ENCODE measurements at places on chromosomes 5 and 9.

GRCh38 chr9:70806875-70807274 lies 314.5 kb downstream of the TRPM3 start:
- DNase-seq, result no peak

GRCh38 chr5:149216496-149216895 lies 55.2 kb upstream of the AFAP1L1 start:
- DNase-seq, result no peak

- DNase-seq, result no peak
Measured at GRCh38 chr5:134491841-134492442, 33.5 kb upstream of the JADE2 start.

DNA sequence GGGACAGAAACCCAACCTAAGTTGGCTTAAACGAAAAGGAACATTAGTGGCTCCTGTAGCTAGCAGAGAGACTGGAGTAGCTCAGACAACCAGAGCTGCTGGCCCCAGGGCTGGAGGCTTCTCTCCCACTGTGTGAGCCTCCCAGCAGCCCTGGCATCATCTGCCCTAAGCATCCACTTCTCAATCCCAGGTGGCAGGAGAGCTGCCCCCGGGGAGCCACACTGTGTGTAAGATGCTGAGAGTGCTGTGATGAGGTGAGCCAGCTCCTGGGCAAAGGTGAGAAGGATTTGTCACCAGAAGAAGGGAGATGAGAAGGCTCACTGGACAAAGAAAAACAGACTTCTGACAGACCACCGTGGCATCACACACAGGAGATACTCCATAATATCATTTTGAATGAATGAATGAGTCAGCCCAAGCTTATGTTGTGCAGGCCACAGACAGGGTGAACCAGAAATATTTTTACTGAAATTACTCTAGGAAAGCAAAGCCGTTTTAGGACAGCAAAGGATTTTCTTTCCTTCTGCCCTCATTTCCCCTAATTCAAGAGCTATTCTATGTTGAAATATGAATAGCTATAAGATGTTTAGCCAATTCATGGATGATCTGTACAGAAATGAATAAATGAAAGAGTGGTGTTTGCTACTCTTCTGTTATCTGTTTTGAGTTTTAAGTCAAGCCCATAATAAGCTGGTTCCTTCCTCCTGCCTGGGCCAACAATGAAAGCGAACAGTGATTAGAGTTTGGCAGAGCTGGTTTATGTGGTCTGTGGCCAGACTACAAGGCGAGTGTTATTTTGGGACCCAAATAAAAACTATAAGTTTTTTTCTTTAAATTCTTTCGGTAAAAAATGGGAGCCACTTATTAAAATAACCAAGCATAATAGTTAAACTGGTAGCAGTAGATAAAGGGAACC lies 57.4 kb upstream of the ECM2 start:
- DNase-seq, result no peak

DNA sequence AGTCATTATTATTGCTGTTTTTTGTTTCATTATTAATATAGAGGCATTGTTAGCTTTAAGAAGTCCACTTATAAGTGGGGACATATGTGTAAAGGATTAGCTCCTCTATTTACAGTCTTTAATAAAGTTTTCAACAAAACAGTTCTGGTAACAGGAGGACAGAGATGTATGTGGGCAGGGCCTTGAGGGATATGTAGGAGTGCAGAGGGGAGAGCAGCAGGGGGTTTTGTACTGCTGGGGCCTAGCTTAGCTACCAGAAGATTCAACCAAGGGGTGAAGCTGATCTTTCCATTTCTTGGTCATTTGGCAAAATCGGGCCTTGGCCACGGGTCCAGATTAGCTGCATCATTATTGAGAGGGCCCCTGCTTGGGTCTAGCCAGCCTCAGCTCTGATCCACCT lies 89.9 kb downstream of the PPARGC1B start:
- no peak for DNase-seq

GRCh38 chr5:878125-878524 lies 14.5 kb downstream of the BRD9 start:
- DNase-seq, result no peak

DNA sequence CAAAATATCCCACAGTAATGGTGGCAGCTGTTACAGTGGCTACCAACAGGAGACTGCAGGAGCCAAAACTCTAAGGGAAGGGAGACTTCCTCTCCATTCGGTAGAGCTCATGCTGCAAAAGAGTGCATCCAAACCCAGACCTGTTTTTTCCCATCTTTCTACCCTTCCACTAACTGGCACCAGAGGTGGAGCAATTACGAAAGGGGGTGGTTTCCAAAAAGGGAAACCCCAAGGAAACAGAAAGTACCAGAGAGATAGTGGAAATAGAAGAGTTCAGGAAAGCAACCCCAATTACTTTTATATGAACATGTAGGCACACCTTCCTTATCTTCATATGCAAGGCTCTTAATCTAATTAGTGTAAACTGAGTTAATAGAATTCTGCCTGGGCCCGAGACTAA lies 7.3 kb upstream of the WDR41 start:
- no peak for DNase-seq

DNA sequence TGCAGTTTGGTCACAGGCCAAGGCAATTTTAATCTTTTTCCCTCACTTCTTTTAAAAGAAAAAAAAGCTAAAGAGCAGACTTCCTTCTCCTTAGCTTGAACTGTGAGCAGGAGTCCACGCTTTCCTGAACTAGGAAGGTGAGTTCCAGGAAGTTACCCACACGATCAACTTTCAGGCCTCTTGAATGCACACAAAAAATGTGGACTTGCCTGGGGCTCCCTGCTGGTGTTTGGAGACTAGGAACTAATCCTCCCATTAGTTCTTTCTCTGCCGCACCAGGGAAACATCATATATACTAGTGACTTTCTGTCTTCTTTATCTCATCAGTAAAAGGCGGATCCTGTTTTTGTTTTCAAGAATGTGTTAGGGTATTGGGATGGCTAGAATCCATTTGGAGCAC lies 240.0 kb downstream of the GOLPH3 start:
- DNase-seq, result no peak
